ENCODE measurements at places on chromosomes 13 and 19. TPM values are rescaled to one million over a fixed set of nuclear protein-coding genes. Genes with fewer than 3 reads are reported as not detected.

Gene FUT2
- polyA plus RNA-seq, result 0.41 TPM

DNA sequence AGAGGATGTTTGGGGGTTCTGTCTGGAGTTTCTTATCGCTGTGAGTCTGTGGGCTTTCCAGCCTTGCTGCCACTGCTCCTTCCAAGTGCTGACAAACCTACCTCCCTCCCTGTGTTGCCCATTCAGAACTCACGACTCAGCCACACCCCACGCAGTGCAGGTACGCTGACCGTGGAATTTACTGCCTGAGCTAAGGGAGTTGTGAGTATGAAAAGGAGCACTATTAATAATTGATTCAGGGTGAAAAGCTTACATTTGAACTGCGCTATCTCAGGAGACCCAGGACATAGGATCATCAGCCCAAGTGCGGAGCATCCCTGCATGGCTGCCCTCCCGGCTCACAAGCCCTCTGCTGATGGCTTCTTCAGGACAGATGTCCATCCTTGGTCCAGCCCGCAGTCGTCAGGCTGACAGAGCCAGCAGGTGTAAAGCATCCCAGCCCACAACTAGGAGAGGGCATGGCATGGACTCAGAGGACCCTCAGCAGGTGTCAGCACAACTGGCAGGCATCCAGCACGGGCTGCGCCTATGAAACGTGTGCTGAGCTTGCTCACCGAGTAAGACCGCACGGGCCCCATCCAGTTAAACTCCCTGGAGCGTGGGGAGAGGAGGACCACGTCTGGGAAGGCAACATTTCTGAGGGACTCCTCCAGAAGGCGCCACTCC, 244.0 kb downstream of the COL4A1 start:
- DNase-seq, result no peak

GRCh38 chr19:29690842-29691241, 24.2 kb downstream of the C19orf12 start:
- DNase-seq, result no peak

Gene NAT14
- 27.0 TPM for polyA plus RNA-seq

GRCh38 chr13:33438918-33439317, 153.4 kb upstream of the STARD13 start:
- no peak for DNase-seq
